Muscle of back (tissue), 13 donors: ENCODE measurements at places on chromosomes 1 and 21.
A peak's percentile ranks its signal among the peaks of the same experiment; 100 is the strongest.

GRCh38 chr1:207826557-207827487 lies 75.0 kb downstream of the CD46 start:
- no peak for DNase-seq

DNA sequence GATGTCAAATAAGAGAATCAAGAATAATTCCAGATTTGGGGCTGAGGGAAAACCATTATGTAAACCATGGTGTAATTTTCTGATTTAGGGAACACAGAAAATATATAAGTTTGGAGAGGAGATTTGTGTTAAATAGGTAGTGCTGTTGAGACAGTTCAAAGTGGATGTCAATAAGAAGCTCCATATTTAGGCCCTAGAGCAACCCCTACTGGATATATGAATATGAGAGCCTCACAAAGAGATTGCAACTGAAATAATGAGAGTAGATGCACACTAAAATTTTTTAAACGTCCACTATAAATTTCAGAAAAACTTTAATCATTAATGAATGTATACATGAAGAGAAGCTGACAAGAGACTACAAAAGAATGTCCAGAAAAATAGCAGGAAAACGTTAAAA lies 1447.8 kb upstream of the PRMT6 start:
- DNase-seq: no peak

DNA sequence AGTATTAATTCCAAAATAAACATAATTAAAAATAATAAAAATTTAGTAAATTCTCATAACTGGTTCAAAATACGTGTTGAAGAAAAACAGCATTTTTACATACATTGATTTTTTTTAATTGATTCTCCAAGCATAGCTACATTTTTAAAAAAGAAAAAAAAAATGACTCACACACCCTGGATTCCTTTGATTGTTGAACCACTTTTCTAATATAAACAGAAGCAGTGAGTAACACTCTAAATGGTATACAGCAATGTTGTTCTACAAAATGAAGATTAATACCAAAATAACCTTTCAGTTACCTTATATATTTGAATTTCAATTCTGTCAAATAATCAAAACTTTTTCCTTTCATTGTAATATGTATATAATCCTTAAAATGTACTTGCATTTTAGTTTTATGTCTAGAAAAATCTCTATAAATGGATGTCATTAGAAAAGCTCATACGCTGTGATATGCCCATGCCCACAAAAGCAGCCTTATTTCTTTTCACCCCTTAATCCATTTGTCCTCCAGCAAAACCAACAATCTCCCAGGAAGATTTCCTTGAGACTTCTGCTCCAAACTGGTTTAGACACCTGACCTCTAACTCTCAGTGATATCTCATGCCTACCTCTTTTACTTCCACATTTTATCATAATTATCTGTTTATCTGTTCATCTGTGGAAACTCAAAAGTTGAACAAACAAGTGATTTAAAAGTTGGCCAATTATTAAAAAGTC lies 246.4 kb upstream of the NR5A2 start:
- DNase-seq: no peak

- no peak for DNase-seq
These were observed 21.1 kb downstream of the KNCN start for GRCh38 chr1:46530311-46530710.

GRCh38 chr21:37855647-37856625 lies 60.3 kb downstream of the KCNJ6 start:
- DNase-seq: peak; percentile 74

DNA sequence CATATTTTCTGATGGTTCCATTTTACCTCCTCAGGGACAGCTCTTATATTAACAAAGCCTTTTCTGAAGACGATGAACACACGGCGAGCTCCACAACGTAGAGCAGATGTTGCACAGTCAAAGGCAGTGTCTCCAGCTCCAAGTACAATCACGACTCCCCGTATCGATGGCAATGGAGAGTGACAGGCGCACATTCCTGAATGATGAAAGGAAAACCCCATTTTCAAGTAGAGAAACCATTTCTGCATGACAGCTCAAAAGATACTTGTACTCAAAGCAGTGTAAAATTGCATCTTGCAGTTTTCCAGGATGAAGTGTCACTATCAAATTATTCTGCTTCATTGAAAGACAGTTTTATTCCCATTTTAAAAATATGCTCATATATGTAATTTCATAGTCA lies 327.6 kb downstream of the DPYD start:
- no peak for DNase-seq

DNA sequence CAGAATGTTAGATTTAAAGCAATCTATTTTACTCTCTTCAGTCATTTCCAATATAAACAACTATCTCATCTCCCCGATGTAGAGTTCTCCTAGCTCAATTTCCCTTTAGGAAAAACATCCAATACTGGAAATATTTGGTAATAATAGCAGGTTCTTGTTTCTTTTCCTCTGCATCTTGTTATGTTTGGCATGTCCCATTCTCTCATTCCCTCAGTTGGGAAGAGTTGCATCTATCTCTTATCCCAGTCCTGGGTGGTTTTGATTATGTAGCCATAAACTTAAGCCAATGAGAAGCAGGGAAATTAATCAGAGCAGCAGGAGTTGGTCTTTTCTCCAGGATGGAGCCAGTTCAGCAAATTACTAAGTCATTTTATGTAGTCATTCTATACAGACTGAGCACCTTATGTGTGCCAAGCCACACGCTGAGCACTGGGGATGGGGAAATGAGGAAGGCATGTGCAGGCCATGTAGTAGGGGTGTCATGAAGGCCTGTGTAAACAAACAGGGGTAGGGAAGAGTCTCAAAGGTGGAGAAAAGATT lies 418.2 kb upstream of the NFIA start:
- DNase-seq: peak; percentile 34

- DNase-seq: no peak
These were observed 36.6 kb downstream of the H3-3A start for GRCh38 chr1:226098870-226099835.
